ENCODE measurements at places on chromosomes 3 and 15.

- no peak for DNase-seq
Measured at GRCh38 chr15:101368086-101368780, 73.2 kb upstream of the SNRPA1 start.

GRCh38 chr15:42584031-42584765, 8.8 kb downstream of the STARD9 start:
- no peak for DNase-seq

- DNase-seq = no peak
Measured at GRCh38 chr15:67003586-67003985, 61.8 kb upstream of the SMAD3 start.

DNA sequence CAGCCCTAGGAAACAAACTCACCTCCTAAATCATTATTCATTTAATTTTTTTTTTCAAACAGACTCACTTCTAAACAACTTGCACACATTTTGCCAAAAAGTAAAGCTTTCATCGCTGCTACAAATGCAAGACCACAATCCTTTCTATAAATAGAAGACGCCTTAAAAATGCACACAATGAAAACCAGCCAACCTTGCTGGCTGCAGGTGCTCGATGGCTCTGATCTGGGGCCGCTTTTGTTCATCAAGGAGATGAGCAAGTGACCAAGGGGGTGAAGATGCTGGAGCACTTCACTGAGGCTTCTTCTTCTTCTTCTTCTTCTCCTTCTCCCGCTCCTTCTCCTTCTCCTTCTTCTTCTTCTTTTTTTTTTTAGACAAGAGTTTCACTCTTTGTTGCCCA, 12.7 kb upstream of the SLC6A6 start:
- no peak for DNase-seq
